Stimulated activated CD4-positive, alpha-beta T cell treated with anti-CD3 and anti-CD28 coated beads, TNF-alpha, amount 100 ng/mL, for 24 hours (primary cell): ENCODE measurements at places on chromosomes 2 and 18.

- DNase-seq = no peak
These were observed 75.7 kb upstream of the CDCA7 start for GRCh38 chr2:173278794-173279526.

GRCh38 chr2:157404363-157404762, 39.5 kb downstream of the CYTIP start:
- peak; percentile 36 for DNase-seq

DNA sequence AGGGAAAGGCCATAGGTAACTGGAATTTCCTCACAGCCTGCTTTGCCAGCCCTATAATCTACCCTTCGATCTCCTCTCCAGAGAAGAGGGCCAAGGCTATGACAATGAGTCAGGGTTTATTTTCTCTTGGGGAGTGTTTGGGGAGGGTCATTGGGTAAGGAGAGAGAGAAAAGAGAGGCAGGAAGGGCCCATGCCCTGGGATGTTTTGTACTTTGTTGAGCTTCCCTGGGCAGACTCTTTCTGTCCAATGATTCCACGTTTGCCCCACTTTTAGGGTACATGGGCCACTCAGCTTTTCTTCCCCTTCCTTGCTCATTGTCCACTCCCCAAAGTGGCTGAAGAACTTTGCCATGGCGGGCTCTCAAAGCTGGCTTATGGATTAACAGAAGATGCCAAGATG, 224.2 kb downstream of the ALK start:
- DNase-seq = no peak

GRCh38 chr2:192159208-192159607, 35.5 kb downstream of the TMEFF2 start:
- DNase-seq = no peak

DNA sequence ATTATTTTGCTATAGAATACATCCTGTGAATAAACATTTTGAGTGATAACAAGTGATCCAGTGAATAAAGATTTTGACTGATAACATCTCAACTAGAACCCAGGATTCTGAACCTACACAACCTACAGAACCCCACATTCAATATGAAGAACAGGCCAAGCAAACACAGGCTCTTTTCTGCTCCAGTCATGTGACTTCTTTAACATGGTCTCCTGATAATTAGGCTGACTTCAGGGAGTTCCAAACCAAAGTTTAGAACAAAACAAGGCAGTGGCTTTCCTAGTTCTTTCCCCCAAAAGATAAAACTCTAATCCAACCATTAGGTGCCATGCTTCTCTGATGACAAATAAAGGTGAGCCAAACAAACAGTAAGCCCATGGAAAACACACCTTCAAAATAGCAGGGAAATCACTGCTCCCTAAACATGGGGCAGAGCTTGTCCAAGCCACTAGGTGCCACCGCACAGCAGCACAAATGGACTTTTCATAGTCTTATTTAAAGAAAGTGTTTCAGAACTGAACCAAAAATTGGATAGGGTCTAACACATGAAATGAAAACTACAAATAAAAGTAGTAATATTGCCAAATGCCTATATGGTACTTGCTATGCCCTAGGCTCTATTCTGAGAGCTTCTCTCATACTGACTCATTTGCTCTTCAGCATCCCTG, 95.3 kb downstream of the EVA1A start:
- no peak for DNase-seq

DNA sequence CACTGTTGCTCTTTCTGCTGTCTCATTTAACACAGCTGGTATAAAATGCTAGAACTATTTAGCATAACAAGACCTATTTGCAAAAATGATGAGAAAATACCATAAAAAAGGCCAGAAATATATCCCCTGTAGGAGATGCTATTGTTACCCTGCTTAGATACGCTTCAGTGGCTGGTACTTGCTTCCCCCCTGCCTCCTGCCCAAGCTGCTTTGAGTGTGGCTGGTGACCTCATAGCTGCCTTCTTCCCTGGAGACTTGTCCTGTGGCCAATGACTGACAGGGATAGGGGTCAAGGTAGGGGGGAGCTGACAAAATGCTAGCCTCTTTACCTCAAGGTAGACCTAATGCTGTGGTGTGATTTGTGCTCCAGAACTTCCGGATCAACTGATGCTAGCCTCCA, 150.2 kb upstream of the ZEB2 start:
- no peak for DNase-seq
